ENCODE measurements at places on chromosomes 2 and 18.
A peak's percentile ranks its signal among the peaks of the same experiment; 100 is the strongest.

DNA sequence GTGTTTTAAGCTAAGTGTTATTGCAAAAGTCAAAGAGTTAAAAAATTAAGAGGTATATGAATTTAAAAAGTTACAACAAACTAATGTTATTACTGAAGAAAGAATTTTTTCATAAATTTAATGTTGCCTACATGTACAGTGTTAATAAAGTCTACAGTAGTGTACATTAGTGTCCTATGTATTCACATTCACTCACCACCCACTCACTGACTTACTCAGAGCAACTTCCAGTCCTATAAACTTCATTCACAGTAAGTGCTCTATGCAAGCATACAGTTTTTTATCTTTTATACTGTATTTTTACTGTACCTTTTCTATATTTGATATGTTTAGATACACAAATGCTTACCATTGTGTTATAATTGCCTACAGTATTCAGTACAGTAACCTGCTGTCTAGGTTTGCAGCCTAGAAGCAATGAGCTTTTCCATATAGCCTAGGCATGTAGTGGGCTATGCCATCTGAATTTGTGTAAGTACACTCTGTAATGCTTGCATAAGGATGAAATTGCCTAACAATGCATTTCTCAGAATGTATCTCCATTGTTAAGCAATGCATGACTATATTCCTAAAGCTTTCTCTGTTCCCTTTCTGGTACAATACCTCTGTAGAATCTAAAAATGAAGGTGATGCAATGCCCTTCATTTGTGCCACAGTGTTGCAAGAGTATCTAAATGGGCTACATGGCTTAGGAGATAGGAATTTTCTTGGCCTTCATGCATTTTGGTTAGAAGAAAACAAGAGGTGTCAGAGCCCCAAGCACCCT is 370.8 kb upstream of the NT5C1B start:
- DNase-seq: peak; percentile 92

DNA sequence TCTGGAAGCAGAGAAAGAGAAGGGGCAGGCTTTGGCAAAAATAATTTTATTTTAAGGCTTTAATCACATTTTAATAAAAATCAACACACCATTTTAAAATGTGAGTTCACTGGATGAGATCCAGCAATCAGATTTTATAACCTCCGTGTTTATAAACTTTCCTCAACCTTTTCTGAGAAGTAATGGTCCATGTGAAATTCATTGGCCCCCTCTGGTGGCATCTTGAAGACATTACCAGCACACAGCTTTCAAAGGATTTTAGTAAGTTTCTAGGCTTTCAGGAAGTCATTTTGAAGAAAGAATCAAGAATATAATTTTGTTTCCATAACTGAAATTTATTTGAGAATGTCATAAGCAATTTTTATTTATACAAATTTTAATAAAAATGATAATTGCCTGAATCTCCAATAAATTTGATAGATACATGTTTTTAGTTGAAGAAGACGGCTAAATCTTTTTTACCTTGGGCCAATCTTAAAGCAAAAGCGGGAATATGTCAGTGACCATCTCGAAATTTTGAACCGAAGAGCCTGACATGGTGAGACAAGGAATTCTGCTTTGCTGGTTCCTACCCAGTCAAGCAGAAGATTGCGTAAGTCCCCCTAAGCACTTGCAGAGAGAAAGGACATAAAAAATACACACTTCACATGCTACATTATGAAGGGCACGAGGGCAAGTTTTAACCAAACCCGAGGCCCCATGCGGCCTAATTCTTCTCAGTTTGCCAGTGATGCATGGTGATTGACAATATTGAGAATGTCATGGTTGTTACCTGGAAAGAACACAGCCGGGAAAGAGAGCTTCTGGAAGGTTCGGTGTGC is 128.4 kb upstream of the CBLN2 start:
- DNase-seq: peak; percentile 21

GRCh38 chr2:189337656-189338055 is 103.6 kb upstream of the WDR75 start:
- peak; percentile 89 for DNase-seq

GRCh38 chr2:181241366-181241765 is 215.8 kb upstream of the ITGA4 start:
- DNase-seq: no peak

GRCh38 chr2:208269091-208269490 is 3.0 kb downstream of the PIKFYVE start:
- no peak for DNase-seq

DNA sequence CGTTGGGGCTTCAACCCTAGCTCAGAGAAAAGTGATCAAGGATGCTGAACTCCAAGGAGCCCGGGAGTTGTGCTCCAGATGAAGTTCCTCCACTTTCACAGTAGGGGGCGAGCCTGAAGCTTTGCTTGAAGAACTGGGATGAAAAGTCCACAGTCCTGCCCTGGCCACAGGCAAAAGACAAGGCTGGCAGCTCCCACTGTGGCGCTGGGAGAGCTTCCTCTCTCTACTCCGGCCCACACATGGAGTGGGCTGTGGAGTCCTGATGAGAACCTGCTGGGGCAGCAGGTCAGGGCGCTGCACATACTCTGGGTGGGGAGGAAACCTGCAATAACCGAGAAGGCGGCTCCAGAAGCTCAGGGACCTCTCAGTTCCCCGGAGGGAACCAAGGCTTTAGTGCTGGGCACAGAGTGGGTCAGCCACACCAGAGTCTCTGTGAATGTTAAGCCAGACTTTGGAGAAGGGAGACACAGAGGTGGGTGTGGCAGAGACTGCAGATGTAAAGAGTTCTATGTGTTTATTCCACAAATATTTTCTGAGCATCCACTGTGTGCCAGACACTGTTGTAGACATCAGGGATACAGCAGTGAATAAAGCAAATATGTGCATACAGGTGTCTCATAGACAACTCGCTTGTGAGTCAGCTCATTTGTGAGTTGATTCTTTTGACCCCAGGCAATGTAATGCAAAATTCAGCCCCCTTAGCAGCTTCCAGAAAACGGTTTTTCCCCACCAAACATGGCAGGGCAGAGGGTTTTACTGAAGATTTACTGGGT is 48.0 kb upstream of the MRPL33 start:
- peak; percentile 79 for DNase-seq

GRCh38 chr2:199460846-199461710 is 3.3 kb upstream of the SATB2 start:
- no peak for DNase-seq

GRCh38 chr18:24095976-24096375 is 42.9 kb upstream of the CABYR start:
- peak; percentile 64 for DNase-seq

DNA sequence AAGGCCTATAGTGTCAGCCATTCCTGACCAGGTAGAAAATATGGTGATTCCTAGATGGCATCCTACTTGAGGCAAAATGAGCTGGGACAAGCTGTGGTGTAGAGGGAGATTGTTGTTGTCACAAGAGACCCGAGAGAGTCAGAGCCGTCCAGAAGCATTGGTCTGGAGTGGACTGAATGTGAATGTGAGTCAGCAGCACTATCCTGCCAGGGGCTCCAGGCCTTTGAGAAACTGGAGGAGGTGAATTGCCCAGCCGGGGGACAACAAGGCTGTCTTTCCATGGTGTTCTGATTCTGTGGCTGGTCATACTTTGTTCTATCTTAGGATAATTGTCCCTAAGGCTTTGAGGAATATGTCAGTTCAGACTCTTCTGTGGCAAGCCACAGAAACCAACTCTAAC is 29.4 kb upstream of the EIF2AK3 start:
- DNase-seq: peak; percentile 11

GRCh38 chr18:10057894-10058791 is 144.3 kb downstream of the VAPA start:
- DNase-seq: peak; percentile 90

DNA sequence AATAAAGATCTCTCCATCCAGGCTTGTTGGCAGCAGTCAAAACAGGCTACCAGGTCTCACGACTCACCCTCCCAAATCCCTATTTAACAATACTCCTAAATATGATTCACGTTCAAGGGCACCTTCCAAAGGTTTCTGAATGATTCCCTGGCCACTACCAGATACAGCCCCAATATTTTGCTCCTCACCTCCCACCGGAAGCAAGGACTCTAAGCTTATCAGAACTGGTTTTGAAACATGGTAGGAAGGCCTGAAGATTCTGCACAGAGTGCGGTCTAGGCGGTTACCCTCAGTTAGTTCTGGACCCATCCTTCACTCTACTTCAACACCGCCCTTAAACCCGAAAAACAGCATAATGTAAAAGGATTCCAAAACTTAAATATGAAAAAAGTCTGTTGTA is 5.2 kb downstream of the PPP4R1 start:
- DNase-seq: no peak

DNA sequence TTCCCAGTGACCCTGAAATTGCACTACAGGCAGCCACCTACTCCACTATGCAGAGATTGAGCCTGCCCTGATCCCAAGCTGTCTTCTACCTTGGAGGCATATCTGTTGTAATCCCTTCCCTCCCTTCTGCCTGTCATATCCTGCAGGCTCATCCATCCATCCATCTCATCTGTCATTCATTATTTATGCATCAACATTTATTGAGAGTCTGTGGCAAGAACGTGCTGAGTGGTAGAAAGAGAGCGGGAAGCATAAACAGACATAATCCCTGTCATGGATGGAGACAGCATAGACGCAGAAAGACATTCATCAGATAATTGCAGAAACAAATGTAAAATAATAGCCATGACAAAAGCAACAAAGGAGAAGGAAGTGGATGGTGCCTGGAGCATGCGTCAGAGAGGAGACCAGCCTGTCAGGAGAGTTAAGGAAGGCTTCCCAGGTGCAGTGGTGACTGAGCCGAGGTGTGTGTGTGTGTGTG is 110.7 kb upstream of the STPG4 start:
- DNase-seq: no peak

DNA sequence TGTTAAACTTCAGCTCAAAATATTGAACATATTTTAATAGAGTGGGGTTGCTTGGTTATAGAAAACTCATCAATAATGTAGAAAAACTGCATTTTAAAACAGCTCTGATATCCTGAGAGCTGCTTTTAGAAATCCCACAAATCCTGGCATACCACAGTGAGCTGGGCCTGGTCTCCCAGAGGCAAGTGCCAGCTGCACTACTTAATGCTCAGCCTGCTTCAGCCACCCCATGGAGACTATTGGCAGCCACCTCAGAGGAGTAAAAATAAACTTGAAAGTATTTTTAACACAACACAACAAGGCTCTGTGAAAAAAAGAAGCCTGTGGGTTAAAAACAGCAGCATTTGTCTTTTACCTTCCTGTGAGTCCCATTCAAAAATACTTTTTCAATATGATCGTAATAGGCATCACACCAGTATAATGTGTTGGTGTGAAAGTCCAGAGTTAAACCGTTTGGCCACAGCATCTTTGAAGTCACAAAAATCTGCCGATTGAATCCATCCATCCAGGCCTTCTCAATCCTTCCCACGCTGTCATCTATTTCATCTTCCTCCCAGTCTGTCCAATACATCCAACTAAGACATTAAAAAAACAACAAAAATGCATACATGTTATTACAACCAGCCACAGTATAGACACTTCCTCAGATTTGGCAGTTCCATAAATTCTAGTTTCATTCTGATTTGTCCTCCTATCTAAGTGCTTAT is 1115.3 kb downstream of the LRP1B start:
- peak; percentile 24 for DNase-seq

DNA sequence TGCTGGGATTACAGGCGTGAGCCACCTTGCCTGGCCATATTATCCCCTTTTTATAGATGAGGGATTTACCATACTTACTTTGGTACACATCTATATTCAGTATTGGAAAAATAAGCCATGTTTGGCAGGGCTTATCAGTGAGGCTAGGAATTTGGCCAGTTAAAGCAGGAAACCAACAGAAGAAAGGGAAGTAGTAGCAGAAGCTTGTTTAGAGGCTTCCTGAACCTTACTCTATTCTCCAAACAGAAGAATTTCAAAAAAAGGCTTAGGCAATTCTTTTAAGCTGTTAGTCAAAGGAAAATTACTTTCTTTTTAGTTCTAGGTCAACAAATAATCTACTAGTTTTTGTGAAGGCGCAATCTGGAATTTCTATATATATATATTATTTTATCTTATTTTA is 3.2 kb upstream of the GLS start:
- DNase-seq: no peak

- DNase-seq: no peak
These were observed 35.9 kb downstream of the INPP4A start for GRCh38 chr2:98480598-98480997.

DNA sequence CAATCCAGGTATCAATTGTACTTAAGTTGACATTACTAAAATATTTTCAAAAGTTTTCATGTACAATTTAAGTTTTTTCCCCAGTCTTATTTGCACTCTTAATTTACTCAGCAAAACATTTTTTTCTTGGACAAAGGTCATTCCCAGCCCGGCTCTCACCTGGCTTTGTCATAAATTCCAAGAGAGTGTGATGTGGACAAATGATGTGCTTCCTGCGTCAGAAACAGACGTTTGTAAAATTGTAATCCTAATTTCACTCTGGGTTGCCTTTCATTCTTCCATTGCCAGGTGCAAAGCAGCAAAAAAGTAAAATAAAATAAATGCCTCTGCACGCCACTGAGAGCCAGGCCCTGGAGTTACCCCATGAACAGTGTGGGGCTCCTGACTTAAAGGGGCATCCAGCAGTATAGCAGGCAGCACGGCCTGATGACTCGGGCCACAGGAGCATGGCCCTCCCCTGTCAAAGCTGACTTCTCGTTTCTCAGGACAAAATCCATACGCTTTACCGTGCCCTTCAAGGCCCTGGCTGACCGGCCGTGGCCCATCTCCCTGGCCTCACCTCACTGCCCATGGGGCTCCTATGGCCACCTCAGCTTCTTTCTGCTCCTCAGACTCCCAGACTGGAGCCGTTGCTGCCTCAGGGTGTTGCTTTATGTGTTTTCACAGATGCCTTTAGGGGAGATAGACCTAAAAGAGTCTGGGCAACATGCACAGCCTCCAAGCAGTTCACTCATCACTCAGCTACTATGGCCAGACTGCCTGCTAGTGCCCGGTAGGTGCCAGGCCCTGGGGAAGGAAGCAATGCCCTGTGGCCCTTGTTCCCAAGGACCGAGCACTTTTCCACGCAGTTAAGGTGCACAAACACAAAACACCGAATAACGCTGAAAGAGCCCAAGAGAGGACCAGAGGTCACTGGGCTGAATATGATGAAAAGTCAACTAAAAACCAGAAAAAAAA is 7.6 kb upstream of the TMEM185B start:
- no peak for DNase-seq

GRCh38 chr18:63320975-63321265 is 1.4 kb upstream of the BCL2 start:
- no peak for DNase-seq

- peak; percentile 97 for DNase-seq
These were observed 128.1 kb downstream of the BIRC6 start for GRCh38 chr2:32484937-32485336.
